ENCODE measurements at places on chromosomes 6 and 20.

- H3K27ac ChIP-seq, result no peak overlapping the region
- H3K36me3 ChIP-seq, result peaks cover 4% of the 10 kb centered on the region
- no peak for DNase-seq
- H3K4me1 ChIP-seq, result no peaks in the 10 kb centered on the region
- H3K4me3 ChIP-seq, result no peak overlapping the region
Observed at GRCh38 chr6:110720066-110720465, 95.2 kb downstream of the CDK19 start.

DNA sequence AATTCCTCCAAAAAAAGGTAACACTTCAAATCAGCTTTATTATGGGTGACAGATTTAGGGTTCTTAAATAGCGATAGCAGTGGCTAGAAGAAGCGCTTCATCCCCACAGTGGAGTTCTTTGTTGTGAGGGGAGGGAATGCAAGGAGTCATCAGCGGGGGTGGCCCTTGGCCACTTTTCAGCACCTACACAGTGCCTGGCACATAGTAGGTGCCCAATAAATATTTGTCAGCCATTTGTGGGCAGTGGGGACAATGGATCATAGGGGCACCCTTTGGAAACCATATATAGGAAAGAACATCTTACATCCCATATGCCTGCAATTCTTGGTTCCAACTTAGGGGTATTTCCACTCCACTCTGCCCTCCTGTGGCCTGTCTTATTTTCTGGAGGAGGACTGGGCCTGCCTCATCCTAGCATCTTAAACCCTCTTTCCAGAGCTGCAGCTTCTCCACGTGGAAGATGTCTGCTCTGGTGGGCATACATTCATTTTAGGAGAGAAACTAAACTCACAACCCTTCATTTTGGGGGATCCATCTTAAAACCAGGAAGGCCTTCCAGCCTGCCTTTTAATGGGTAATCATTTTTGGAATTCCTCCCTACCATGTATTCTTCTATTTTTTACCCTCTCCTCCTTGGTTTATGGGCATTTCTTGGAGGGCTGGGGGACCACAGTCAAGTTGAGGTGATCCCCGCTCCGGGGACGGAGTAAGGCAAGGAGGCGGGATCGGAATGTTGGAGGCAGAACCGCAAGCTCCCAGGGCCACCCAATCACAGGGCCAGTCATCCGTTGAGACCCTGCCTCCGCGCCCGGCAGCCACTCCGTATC, 2.6 kb upstream of the GPSM3 start:
- peaks cover 33% of the 10 kb centered on the region for H3K4me1 ChIP-seq
- peak overlapping the region; percentile 97 for H3K4me3 ChIP-seq
- H3K27me3 ChIP-seq, result no peaks in the 10 kb centered on the region
- DNase-seq, result peak; percentile 61
- H3K36me3 ChIP-seq, result peaks cover 24% of the 10 kb centered on the region
- H3K27ac ChIP-seq, result peak overlapping the region; percentile 92

- H3K27ac ChIP-seq, result no peak overlapping the region
- H3K36me3 ChIP-seq, result peaks cover 38% of the 10 kb centered on the region
- no peaks in the 10 kb centered on the region for H3K27me3 ChIP-seq
- no peak overlapping the region for H3K4me3 ChIP-seq
Observed at GRCh38 chr6:147268254-147268653, 64.0 kb downstream of the STXBP5 start.

- H3K27me3 ChIP-seq, result no peaks in the 10 kb centered on the region
- no peaks in the 10 kb centered on the region for H3K4me1 ChIP-seq
- DNase-seq, result no peak
- H3K27ac ChIP-seq, result no peak overlapping the region
- no peaks in the 10 kb centered on the region for H3K36me3 ChIP-seq
- H3K4me3 ChIP-seq, result no peak overlapping the region
Observed at GRCh38 chr6:54617730-54618129, 228.8 kb upstream of the FAM83B start.

DNA sequence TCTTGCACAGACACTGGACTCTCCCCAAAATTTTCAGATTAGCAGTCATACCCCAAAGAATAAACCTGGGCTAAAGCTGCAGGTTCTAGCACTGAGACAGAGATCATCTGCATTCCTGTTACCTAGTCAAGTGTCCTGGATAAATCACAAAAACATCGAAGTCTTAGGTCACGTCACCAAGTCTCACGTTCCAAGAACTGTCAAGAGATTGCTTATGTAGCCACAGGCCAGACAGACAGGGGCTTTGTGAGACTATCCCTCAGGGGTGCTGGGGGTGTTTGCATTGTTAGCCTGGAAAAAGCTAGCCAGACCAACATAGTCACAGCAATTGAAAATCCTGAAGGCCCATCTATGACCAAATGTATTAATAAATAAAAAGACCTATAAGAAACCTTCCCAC, 243.1 kb upstream of the PREP start:
- H3K36me3 ChIP-seq, result peaks cover 24% of the 10 kb centered on the region
- H3K27me3 ChIP-seq, result no peaks in the 10 kb centered on the region
- H3K4me1 ChIP-seq, result peaks cover 86% of the 10 kb centered on the region
- no peak for DNase-seq
- H3K4me3 ChIP-seq, result peak overlapping the region; percentile 23

- H3K4me1 ChIP-seq, result no peaks in the 10 kb centered on the region
- H3K36me3 ChIP-seq, result peaks cover 2% of the 10 kb centered on the region
- no peaks in the 10 kb centered on the region for H3K27me3 ChIP-seq
- no peak overlapping the region for H3K27ac ChIP-seq
- no peak overlapping the region for H3K4me3 ChIP-seq
Observed at GRCh38 chr6:1726341-1726768, 116.6 kb downstream of the FOXC1 start.

GRCh38 chr20:37867289-37868195, 35.4 kb upstream of the VSTM2L start:
- peak overlapping the region; percentile 13 for H3K27ac ChIP-seq
- no peak overlapping the region for H3K4me3 ChIP-seq
- DNase-seq, result no peak
- H3K36me3 ChIP-seq, result peaks cover 3% of the 10 kb centered on the region

Measured in activated CD8-positive, alpha-beta T cell treated with anti-CD3 and anti-CD28 coated beads, Interleukin-2, amount 10 ng/mL, durations not matched to agents 7 days and 5 days (primary cell).